ENCODE measurements at places on chromosomes 3 and 15.

DNA sequence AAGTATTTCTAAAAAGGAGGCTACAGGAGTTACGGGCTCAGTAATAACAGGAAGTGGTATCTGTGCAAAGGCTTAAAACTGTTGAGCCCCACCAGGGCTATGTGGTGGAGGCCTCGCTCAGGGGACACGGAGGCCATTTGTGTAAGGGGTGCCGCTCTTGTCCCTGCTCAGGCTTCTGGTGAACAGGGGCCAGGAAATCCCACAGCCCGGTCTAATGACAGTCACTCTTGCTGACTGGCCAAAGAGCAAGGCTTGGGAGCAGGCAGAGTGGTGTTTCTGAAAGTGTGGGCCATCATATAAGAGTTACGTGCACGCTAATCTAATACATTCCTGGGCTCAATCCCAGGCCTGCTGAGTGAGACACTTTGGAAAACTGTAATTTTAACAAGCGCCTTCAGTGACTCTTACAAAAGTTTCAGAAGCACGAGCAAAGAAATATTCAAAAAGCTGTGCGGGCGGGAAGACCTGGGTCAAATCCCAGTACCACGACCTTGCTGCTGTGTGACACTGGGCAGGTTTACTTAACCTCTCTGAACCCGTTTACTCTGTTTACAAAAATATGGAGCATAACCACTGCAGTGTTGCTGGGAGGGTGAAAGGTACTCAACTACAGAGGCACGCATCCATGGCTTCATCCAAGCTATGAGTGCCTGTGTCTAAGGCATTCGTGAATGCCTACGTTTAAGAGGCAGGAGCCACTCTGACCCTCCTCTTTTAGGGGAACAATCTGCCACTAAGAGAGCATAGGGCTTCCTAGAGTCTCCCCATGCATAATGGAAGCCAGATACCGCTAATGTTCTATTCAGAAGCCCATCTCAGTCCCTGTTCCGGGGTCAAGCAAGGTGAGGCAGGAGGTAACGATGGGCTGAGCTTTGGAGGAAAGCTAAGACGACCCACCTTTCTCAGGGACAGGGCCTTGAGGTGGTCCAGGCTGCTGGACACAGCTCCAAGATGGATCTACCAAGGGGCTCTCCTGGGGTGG is 2.0 kb downstream of the ATP10A start:
- DNase-seq: no peak

DNA sequence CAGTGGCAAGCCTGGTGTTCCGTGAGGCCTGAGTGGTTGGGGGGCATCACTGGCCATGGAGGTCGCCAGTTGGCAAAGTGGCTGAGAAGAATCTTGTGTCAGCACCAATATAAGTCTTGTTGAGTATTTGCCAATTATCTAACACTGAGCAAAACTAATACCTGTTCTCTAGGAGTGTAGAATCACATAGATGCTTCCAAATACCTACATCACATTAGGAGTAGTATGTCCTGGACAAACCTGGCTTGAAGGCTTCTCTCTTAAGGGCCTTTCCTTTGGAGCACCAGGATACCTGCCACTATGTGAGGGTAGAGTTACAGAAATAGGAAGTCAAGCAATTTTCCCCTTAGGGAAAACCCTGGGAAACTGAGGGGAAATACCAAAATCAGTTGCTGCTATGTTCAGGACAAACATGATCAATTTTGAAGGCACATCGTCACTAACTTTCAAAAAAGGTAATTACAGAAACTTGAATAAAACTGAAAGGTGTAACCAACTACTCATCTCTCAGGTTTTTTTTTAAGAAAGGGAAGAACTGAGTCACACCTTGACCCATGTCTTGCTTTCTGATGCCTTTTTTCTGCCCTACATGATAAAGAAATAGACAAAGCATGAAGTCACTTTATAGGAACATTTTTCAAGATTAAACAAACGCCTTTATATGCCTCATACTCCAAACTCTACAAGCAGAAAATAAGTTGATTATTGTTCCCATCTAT is 100.4 kb downstream of the IMPG2 start:
- DNase-seq: no peak

DNA sequence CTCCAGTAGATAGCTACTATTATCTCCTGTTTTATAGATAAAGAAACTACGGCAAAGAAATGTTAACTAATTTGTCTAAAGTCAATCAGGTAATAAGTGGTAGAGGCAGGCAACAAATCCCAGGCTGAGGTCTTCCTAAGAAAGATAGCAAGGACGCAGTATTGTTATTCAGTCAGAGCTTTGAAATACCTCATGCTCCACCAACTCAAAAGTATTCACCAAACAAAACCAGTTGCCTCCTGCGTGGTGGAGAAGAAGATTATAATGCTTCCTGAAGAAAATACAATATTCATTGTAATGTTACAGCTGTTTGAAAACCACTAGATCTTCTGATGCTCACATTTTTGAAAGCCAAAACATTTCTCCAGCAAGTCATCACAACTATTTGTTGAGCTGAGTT is 138.2 kb upstream of the CNTN4 start:
- no peak for DNase-seq

GRCh38 chr15:78620021-78620526 is 722 bp downstream of the CHRNA3 start:
- no peak for DNase-seq

- DNase-seq: no peak
These were observed 4.8 kb downstream of the SEMA4B start for GRCh38 chr15:90205886-90206285.

- peak; percentile 54 for DNase-seq
These were observed 753.4 kb downstream of the FHIT start for GRCh38 chr3:60497902-60498301.

GRCh38 chr3:104106276-104106675 is 1260.4 kb upstream of the ALCAM start:
- no peak for DNase-seq

GRCh38 chr3:62184559-62184958 is 188.8 kb downstream of the FEZF2 start:
- DNase-seq: no peak

- DNase-seq: no peak
These were observed 85.3 kb upstream of the UBE2E2 start for GRCh38 chr3:23117856-23118255.

DNA sequence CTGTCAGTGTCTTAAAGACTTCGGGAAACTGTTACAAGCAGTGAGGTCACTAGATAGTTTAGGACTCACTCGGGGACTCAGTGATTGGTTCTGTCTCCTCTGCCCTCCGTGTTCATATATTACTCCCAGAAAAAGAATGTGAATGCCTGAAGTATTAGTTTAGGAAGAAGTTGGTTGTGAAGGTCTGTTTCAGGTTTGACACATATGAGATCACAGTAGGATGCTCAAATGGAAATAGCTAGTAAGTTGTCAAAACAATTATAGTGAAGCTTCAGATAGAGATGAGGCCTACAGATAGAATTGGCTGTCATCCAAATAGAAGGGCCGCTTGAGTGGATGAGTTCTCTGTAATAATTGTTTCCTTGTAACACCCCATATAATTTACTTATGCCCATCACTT is 172.6 kb downstream of the PLCL2 start:
- DNase-seq: no peak

- no peak for DNase-seq
These were observed 54.0 kb downstream of the TASOR start for GRCh38 chr3:56629047-56629446.

Measured in NCI-H774 (cell line).